ENCODE measurements at places on chromosomes 1 and 21. TPM values are rescaled to one million over a fixed set of nuclear protein-coding genes. Genes with fewer than 3 reads are reported as not detected.

- DNase-seq: no peak
Measured at GRCh38 chr1:68220420-68220819, 11.9 kb downstream of the WLS start.

GRCh38 chr1:162251102-162251501 is 125.6 kb downstream of the SPATA46 start:
- DNase-seq: no peak

DNA sequence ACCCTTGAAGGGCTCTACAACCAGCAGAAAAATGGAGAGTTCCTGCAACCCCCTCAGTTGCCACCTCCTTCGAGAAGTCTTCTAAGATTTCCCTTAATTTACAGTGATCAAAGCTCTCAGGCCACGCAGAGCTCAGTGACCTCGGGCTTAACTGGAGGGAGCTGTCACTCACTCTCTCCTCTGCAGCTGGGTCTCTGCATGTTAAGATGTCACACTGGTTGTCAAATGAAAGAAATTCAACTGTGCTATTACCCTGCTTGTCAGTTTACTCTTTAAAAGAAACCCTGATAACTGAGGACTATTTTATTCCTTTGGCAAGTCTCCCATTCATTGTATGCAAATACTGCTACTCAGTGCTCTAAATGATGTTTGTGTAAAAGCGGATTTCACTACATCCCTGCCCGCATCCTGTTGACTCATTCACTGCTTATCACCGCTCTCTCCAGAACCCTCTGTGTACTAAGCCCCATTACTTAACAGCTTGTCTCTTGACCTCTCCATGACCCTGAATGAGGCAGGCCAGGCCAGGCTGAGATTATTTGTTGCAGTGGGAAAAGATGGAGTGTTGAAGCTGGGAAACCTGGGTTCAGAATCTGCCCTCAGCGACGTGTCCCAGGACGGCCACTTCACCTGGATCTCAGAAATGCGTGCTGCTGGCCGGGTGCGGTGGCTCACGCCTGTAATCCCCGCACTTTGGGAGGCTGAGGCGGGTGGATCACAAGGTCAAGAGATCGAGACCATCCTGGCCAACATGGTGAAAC is 13.7 kb downstream of the DHRS3 start:
- peak; percentile 98 for DNase-seq

DNA sequence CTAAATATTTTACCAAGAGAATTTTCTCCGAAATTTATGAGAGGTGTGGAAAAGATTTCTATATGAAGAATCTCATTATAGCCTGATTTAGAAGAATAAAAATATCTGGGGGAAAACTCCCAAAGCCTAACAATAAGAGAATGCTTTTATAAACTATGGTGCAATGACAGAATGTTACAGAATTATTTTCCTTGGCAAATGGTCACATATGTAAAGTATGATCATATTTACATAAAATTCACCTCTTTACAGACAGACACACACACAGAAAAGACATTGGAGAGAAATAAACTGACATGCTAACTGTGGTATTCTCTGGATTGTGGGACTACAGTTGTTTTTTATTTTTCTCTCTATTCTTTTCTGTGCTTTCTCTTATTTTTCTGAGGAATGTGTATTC is 226.3 kb upstream of the USP24 start:
- no peak for DNase-seq

DNA sequence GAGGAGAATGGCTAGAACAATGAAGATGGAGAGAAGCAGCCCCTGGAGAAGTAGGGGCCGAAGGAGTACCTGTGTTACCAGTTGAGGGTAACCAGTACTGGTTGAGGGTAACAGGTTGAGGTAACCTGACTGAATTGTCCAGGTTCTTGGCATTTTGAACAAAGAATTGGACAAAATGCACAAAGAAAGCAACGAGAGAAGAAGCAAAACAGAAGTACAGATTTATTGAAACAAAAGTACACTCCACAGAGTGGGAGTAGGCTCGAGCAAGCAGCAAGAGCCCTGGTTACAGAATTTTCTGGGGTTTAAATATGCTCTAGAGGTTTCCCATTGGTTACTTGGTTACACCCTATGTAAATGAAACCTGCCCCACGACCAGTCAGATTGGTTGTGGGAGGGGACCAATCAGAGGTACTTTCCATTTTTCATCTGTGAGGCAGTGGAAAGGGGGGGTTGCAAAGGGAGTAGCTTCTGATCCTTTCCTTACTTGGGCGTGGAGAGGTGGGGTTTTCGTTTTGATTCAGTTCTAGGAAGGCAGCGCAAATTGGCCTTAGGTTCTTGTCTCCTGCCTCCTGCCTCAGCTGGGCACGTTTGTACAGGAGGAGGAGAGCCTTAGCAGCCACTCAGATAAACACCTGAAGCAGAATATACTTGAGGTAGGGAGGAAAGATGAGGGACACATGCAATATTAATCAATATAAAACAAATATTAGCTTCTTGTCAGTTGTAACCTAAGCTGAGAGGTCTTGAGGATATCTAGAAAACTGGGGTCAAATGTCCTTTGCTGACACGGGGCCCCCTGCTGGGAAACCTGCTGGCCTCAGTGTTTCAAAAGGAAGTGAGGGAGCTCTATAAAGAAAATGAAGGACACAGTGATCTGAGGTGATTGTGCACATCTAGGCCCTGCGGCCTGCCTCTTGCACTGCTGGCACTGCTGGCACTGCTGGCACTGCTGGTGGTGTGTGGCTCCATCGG is 14.3 kb upstream of the LSM10 start:
- peak; percentile 24 for DNase-seq

- no peak for DNase-seq
Measured at GRCh38 chr1:16017461-16018303, at the start of gene HSPB7. TSS of gene HSPB7 (minus strand) at chr1:16018043. CDS start at chr1:16017963, 80 bp downstream.

DNA sequence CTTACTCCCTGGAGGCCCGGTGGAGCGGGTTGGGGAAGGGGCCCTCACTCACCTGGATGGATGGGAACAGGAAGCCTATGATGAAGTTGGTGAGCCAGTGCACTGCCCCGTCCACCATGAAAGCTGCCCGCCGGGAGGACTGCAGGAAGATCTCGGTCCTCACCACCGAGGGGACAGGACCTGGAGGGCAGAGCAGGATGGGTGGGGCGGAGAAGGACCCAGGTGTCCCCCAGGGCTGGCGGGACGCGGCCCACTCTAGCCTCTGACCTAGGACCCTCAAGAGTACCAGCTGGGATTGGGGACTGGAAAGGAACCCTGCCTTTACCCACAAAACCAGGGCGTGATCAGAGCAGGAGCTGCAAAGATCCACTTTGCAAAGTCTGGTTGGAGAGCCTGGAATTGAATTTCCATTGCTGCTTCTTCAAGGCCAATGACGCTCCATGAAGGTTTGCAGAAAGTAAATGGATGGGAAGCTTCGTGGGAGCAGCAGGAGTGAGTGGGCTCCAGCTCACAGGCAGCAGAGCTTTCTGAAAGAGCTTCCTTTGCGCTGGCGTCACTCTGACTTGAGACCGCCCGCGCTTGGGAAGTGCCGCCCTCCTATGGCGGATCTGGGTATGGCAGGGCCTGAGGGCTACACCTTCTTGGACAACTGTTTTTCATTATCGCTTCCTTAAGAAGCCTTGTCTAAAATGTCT is 21.4 kb downstream of the SLC2A7 start:
- peak; percentile 48 for DNase-seq

- no peak for DNase-seq
Measured at GRCh38 chr1:112061056-112061455, 71.6 kb upstream of the KCND3 start.

- no peak for DNase-seq
Measured at GRCh38 chr1:87329051-87329525, 408 bp downstream of the LMO4 start.

- DNase-seq: peak; percentile 82
Measured at GRCh38 chr1:189775343-189775742, 702.3 kb downstream of the BRINP3 start.

DNA sequence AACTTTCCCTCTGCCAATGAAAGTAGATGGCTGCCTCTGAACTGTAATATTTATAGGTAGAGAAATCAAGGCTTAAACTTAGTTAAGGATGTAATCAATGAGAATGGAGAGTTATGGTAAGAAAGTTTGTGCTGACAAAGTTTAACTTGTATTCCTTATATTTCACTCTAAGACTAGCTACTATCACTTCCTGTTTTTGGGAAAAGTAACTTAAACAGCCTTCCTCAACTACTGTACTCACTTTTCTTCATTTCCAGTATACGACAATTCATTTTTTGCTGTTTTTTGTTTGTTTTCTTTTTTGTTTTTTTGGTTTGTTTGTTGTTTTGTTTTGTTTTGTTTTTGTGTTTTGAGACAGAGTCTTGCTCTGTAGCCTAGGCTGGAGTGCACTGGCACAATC is 3.7 kb downstream of the RGS18 start:
- DNase-seq: no peak

DNA sequence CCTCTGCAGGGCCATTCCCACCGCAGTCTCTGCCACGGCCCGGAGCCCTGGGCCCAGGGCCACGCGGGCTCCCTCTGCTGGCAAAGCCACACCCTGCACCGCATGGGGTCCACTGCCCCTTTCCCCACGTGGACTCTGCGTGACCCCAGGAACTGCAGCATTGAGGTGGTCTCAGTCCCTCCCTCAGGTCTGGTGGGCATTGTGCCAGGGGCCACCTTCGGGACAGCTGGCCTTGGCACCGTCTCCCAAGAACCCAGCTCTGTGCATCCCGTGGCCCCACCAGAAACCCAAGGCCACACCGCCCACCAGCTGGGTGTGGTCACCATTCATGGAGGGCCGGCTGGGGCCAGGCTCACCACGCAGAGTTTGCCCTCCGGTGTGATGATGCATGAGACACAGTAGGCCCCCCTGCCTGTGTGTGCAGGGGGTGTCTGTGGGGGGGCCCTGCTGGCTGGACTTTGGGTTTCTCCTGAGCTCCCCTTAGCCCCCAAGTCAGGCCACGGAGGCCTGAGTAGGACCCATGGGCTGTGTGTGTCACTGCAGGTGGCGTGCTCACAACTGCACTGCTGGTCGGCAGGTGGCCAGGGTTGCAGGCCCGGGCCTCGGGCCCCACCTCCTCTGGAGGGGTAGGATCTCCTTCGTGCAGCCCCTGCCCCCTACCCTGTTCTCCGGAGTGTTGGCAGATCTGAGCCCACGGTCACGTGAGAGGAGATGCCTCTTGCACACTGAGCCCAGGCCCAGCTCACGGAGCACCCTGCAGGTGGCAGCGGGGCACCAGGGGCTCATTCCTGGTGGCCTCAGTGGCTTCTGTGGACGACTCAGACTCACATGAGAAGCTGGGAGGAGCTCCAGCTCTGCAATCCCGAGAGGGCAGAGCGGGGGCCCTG is 5.8 kb downstream of the VWA1 start:
- no peak for DNase-seq

DNA sequence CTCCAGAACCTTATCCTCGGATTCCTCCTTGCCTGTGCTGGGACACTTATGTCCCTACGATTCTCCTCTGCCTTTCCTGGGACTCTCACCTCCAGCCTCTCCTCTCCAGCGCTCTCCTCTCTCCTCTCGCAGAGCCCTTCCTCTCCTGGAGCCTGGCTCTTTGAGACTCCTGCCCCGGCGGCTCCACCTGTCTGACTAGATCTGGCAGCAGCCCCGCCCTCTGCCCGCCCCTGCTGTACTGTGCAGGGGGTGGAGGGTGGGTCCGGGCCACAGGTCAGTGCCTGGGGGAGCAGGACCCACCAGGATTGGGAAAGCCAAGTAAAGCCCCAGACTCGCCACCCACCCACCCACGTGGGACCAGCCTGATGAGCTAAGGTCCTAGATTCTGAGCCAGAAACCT is 1.6 kb downstream of the ELOVL1 start:
- DNase-seq: no peak

GRCh38 chr1:6207075-6207885 is 1.4 kb downstream of the RNF207 start:
- DNase-seq: no peak

DNA sequence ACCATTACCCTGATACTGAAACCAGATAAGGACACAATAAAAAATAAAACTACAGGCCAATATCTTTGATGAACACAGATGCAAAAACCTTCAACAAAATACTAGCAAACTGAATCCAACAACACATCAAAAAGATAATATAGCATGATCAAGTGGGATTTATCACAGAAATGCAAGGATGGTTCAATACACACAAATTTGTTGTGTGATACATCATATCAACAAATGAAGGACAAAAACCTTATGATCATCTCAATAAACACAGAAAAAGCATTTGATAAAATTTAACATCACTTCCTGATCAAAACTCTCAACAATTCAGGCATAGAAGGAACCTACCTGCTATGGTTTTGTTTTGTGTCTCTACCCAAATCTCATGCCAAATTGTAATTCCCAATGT is 74.3 kb upstream of the VANGL1 start:
- no peak for DNase-seq

DNA sequence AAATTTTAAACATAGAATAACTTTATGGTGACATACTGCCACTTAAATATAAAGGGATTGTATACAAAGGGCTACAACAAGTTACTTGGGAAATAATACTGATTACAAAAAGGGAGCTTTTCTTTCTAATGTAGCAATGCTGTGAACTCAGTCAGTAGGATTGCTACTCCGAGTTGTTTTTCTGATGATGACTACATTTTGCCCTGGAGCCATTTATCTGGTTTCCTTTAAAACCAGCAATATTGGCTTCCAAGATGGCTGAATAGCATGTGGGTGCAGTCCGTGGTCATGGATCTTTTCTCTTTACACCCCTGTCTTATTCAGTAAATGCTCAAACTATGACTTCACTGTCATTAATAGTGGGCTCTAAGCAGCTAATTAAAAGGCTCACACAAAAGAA is 92.6 kb upstream of the NEK7 start:
- no peak for DNase-seq

- no peak for DNase-seq
Measured at GRCh38 chr1:214801191-214801590, 198.2 kb downstream of the CENPF start.

GRCh38 chr1:39657402-39657801 is 14.5 kb downstream of the NT5C1A start:
- DNase-seq: peak; percentile 19

DNA sequence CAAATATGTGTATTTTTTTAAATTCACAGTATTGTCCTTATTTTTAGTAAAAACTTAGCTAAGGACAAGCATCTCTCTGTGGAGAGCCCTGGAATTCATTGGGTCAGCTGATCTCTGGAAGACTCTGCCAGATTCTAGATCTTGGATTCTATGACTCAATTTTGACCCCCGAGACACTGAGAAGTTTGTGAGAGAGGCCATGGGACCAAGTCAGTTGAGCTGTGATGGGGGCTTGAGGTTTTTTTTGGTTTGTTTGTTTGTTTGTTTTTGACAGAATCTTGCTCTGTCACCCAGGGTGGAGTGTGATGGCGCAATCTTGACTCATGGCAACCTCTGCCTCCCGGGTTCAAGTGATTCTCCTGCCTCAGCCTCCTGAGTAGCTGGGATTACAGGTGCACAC is 13.5 kb downstream of the SHISA4 start:
- DNase-seq: no peak

ACTL8 gene
- not detected for total RNA-seq

ZNHIT6 gene
- 7.7 TPM for total RNA-seq

KRTAP21-2 gene
- total RNA-seq: not detected

CYP2J2 gene
- 0.24 TPM for total RNA-seq

DCST1 gene
- total RNA-seq: not detected

OR6N1 gene
- not detected for total RNA-seq

TMOD4 gene
- 0.57 TPM for total RNA-seq

FAM163A gene
- 0.10 TPM for total RNA-seq

MTOR gene
- total RNA-seq: 27.7 TPM

LYPD8 gene
- total RNA-seq: 0.46 TPM

TRIM46 gene
- 3.4 TPM for total RNA-seq

NID1 gene
- total RNA-seq: 57.5 TPM

FCGR3A gene
- total RNA-seq: not detected

TDRD5 gene
- not detected for total RNA-seq

IQGAP3 gene
- 66.2 TPM for total RNA-seq

All from A172 (cell line).